ENCODE measurements at places on chromosomes 7 and 10. TPM values are rescaled to one million over a fixed set of nuclear protein-coding genes. Genes with fewer than 3 reads are reported as not detected.

GRCh38 chr7:31006857-31007256, 43.1 kb downstream of the GHRHR start:
- no peaks in the 10 kb centered on the region for H3K4me1 ChIP-seq
- no peak for DNase-seq
- H3K27ac ChIP-seq: no peak overlapping the region
- no peaks in the 10 kb centered on the region for H3K27me3 ChIP-seq
- no peak overlapping the region for H3K4me3 ChIP-seq

DNA sequence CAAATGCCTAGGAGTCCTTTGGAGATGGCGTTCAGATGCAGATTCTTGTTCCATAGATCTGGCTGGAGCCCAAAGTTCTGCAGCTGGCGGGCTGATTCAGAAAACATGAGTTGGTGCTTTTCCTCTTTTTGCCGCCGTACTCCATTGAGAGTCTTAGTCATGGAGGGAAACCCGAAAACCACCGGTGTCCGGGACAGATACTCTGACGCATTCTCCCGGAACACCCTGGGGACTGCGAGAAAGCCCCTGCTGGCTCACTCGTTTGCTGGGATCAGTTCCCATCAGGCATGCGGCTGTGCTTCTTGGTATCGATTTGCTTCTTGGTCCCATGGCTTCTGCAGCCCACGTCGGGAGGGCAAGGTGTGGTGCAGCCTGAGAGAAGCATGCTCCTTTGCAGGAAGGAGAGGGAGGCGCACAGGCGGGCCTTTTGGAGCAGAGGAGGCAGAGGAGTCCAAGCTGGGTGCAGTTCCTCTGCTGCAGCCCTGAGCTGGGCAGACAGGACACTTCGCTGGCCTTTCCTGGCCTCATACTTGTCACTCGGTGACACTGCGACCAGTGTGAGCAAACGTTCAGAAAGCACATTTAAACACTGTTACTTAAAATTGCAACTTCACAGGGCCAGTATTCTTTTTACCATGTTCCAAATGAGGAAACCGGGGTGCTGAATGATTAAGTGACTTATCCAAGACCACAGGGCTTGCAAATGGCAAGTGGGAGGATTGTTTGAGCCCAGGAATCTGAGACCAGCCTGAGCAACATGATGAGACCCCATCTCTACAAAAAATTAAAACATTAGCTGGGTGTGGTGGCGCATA, 30.6 kb upstream of the PFKFB3 start:
- H3K36me3 ChIP-seq: peaks cover 4% of the 10 kb centered on the region
- H3K27me3 ChIP-seq: no peaks in the 10 kb centered on the region
- peaks cover 21% of the 10 kb centered on the region for H3K4me1 ChIP-seq
- H3K4me3 ChIP-seq: no peak overlapping the region
- DNase-seq: no peak
- H3K27ac ChIP-seq: peak overlapping the region; percentile 17

The LDB3 gene
- total RNA-seq: 2.5 TPM

The RAPGEF5 gene
- 139 TPM for total RNA-seq

The MAT1A gene
- 0.69 TPM for total RNA-seq

DNA sequence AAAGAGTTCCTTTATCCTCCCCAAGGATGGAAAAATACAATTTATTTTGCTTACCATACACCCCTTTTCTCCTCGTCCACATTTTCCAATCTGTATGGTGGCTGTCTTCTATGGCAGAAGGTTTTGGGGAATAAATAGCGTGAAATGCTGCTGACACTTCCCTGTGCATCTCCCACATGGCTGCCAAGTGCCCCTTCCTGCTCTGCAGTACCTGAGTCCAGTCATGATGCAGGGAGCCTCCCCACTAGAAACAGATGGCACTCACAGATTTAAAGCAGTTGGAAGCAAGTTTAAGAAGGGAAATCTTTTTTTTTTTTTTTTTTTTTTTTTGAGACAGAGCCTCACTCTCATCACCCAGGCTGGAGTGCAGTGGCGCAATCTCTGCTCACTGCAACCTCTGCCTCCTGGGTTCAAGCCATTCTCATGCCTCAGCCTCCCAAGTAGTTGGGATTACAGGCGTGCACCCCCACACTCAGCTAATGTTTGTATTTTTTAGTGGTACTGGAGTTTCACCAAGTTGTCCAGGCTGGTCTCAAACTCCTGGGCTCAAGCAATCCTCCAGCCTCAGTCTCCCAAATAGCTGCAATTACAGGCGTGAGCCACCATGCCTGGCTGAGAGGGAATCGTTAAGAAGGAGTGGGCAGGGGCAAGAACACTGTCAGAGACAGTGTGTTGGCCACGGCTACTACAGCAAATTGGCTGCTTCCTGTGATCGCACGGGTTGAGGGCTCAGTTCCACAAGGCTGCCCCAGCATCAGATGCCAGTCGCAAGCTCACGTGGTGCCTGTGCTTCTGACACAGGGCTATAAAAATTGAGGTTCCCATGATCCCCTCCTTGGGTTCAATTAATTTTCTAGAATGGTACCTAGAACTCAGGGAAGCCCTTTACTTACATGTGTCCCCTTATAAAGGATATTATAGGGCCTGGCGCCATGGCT, 5.3 kb upstream of the PILRA start:
- H3K36me3 ChIP-seq: peaks cover 10% of the 10 kb centered on the region
- H3K4me1 ChIP-seq: peaks cover 8% of the 10 kb centered on the region
- H3K4me3 ChIP-seq: no peak overlapping the region
- H3K27me3 ChIP-seq: no peaks in the 10 kb centered on the region
- DNase-seq: peak; percentile 66

- no peak overlapping the region for H3K27ac ChIP-seq
- no peaks in the 10 kb centered on the region for H3K36me3 ChIP-seq
- no peaks in the 10 kb centered on the region for H3K27me3 ChIP-seq
- no peak overlapping the region for H3K4me3 ChIP-seq
These were observed 27.1 kb upstream of the SOSTDC1 start for GRCh38 chr7:16492513-16493062.

DNA sequence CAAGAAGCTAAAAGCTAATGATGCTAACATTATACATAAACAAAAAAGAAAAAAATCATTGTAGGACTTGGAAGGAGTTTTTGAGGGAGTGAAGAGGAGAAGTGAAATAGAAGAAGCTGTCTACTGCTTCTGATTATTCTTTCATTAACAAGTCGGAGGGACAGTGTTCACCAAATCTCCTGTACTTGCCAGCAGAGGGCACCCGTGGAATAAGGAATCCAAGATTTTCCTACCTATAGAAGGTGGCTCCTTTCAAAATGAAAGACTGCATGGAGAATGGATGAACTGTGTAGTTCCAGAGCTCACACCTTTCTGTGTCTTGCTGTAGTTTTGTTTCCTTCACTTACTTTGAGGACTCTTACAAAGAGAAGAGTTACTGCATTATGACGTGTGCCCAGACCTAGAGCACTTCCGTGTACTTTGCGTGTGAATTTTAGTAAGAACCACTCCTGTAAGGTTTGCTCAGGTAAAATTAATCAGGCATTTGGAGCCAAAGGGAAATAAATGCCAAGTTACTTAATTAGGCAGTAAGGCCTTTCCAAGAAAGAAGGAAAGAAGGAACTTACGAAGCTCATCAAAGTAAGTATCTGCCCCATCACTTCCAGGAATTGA, 145.1 kb downstream of the SEMA3D start:
- H3K4me1 ChIP-seq: no peaks in the 10 kb centered on the region
- peak; percentile 71 for DNase-seq
- H3K36me3 ChIP-seq: no peaks in the 10 kb centered on the region

- no peaks in the 10 kb centered on the region for H3K36me3 ChIP-seq
- H3K4me1 ChIP-seq: peaks cover 35% of the 10 kb centered on the region
- H3K27me3 ChIP-seq: no peaks in the 10 kb centered on the region
- H3K4me3 ChIP-seq: peak overlapping the region; percentile 97
- H3K27ac ChIP-seq: peak overlapping the region; percentile 97
These were observed 1.1 kb upstream of the GTF2I start for GRCh38 chr7:74656441-74656836.
